ENCODE measurements at places on chromosomes 12 and 14. TPM values are rescaled to one million over a fixed set of nuclear protein-coding genes. Genes with fewer than 3 reads are reported as not detected.
A peak's percentile ranks its signal among the peaks of the same experiment; 100 is the strongest.

SLC6A12 gene
- total RNA-seq = not detected

TBX3 gene
- total RNA-seq = not detected

OTX2 gene
- total RNA-seq = not detected

MANSC4 gene
- total RNA-seq = not detected

- no peak for DNase-seq
Observed at GRCh38 chr14:88324491-88324890, 1.4 kb upstream of the KCNK10 start.

GRCh38 chr12:53097564-53098353, at the start of gene IGFBP6:
Gene IGFBP6, plus strand, starts transcription at chr12:53097667. Its CDS starts 51 bp downstream, at chr12:53097718.
- peak; percentile 39 for DNase-seq

DNA sequence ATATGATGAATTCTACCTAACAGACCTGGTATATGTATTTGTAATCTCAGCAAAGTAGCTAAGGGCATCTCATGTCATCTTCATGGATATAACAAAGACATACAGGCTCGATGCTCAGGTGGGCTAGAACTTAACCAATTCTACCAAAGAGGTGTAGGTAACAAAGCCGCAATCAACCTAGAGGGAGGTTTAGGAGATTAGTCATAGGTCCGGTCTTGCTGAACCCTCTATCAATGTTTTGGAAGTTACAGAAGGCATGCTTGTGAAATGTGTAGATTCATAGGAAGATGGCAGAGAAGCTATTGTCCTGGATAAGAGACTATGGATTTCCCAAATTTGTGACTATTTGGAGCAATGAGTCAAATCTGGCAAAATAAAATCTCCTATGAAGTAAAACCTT, 42.6 kb upstream of the SYCP3 start:
- no peak for DNase-seq

DNA sequence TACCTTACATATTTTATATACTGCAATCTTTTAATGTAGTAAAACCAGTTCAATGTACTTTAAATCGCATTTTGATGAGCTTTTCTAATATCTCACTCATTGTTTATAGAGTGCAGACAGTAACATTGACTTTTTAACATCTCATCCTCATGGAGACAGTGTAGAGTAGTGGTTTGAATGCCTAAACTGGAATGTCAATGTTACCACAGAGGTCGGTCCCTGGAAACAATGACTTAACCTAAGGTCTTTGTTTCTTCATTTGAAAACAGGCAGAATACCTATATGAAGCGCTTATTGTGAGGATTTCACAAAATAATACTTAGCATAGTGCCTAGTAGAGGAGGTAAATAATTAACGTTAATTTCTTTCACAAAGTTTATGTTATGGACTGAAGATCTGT, 5.0 kb downstream of the CDK17 start:
- no peak for DNase-seq

GRCh38 chr12:3712209-3712992, 40.5 kb downstream of the CRACR2A start:
- no peak for DNase-seq

DNA sequence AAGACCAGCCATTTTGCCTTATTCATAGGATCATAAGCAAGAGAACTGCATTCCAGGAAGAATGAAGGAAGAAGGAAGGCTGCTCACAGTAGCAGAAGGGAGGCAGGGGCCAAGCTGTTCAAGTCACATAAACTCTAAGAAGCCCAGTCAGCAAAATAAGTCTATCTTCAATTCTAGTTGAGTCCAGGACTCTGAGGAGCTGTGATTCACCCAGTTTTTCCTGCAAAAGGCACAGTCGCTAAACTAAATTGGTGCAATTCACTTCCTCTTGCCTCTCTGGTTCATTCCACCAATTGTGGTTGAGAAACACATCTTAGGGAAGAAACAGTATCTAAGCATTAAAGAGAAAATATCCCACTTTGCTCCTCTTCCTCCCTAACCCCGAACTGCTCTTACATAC, 9.8 kb downstream of the ZNF641 start:
- DNase-seq = no peak

DNA sequence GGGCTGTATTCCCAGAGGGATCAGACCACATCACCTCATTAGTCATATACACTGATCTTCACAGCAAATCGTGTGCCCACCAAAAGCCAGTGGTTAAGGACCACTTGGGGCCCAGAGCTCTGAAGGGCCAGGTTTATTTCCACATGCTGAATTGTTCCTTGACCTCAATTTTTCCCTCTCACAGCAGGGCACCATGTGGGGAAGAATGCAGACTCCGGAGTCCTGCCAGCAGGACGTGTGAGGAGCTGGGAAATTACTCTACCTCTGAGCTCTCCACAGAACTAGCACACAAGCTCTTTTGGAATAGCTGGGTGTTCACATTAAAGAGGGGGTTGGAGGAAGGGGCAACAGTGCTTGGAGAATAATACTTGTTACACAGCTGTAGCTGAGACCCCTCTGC, 57.6 kb upstream of the SEL1L start:
- DNase-seq = no peak

- DNase-seq = no peak
Observed at GRCh38 chr14:34387974-34388516, 74.0 kb downstream of the SPTSSA start.

DNA sequence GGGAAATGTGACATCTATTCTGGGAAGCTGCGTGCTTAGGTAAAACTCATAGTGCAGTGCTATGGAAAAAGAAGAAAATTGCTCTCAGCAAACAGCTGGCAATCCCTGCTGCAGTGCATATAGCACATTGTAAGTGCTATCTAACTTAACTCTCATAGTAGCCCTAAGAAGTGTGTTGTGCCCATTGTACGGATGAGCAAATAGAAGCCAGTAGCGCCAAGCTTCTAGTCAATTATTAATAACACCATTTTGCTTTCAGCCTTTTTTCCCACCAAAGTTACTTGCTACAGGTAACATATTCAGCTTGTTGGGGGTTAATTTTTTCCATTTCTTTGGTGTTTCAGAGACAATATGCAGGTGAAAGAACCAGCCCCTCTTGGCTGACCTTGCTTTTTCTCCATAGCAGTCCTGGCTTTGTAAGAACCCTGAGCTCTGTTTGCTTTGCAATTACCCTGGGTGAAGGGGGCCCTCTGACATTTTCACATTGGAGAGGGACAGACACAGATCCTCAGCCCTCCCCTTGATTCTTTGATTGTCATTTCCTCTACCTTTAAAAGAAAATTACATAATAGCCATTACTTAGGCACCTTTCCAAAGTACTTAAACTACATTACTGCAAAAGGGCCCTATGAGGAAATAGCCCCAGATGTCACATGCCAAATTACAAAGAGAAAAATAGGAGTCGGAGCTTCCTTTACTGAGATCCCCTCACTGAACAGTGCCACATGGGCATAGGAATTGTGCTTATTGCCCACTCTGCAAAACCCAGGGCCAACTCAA, 576.2 kb upstream of the TBX3 start:
- DNase-seq = no peak

GRCh38 chr14:75825147-75825592, 156.6 kb downstream of the TGFB3 start:
- DNase-seq = no peak

DNA sequence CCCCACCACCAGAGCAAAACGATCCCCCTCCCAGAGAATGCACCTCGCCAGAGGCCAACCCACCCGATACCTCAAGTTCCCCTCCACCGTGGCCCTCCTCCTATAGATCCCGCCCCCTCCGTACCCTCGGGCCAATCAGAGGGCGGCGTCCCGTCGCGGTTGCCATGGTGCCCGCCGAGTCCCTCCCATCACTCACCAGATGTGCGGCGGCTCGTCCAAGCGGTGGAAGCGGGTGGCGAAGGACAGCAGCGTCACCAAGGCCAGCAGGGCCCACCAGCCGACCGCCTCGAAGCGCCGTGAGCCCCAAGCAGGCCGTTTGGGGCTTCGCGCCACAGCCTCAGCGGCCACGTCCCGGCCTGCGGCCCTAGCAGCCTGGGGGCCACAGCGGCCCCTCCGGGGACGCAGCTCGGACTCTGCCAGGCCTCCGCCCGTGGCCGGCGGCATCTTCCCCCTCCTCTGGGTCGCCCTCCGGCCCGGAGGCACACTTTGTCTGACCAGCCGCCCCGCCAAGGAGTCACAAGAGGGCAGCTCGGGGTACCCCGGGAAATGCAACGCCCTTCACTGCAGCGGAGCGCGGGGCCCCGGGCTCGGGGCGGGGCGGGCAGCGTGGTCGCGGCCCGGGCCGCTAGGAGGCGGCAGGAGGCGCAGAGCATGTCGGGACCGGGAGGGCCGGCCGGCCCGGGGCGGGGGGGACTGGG, at the start of gene POMT2:
TSS of gene POMT2 (minus strand) at position 646 of the 698 bp plus-strand sequence. CDS start at position 444, 202 bp downstream.
- peak; percentile 88 for DNase-seq

GRCh38 chr14:105926373-105927095, 400.2 kb downstream of the TMEM121 start:
- DNase-seq = no peak

DNA sequence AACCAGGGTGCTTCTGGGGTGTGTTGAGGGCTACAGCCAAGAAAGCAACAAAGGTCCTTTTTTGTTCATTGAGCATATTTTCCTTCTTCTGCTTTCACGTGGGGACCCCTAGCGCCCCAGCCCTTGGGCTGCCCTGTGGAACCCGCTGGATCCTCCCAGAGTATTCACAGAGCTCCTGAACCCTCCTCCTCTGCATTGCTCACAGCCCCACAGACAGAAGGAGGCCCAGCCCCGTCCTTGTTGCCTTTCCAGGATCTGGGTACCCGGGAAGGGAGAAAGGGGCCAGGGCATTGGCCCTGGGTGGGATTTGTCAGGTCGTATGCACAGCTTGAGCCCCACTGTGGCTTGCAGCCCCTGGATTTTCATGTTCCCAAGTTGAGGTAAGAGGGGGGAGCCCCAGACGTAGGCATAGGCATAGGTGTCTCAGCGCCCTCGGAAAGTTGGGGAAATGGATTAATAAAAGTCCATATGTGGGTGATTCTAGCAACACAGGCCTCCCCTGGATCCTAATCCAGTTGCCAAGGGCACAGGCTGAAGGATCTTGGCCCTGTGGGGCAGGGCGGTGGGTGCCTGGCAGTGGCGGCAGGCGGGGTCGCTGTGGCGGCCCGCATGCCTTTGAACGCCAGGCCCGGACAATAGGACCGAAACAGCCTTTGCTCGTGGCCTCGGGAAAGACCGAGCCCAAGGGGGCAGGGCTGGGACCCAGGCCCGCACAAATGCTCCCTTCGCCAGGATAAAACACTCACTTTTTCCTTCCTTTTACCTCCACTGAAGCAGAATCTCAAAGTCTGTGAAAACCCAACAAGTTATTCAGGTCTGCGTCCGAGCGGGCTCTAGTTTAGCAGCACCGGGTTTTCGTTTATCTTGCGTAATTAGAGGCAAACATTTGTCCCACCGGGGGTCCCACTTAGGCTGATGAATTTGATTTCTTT, 3.0 kb upstream of the HOXC10 start:
- DNase-seq = no peak

GRCh38 chr14:60346706-60347105, 97.7 kb downstream of the PPM1A start:
- DNase-seq = no peak

DNA sequence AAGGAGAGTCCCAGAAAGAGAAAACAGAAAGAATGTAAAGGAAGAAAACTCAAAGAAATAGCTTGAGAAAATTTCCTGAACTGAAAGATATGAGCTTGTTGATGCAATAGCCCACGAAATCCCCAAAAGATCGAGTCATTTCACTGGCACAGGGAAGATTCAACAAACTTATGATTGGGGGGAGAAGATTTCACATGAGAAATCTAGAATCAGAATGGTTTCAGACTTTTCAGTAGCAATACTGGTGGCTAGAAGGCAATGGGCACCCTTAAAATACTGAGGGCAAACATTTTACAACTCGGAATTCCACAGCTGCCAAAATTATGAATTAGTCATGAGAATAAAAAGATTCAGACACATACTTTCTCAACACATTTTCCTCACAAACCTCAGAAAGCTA, 8.9 kb upstream of the KRT7 start:
- no peak for DNase-seq

DNA sequence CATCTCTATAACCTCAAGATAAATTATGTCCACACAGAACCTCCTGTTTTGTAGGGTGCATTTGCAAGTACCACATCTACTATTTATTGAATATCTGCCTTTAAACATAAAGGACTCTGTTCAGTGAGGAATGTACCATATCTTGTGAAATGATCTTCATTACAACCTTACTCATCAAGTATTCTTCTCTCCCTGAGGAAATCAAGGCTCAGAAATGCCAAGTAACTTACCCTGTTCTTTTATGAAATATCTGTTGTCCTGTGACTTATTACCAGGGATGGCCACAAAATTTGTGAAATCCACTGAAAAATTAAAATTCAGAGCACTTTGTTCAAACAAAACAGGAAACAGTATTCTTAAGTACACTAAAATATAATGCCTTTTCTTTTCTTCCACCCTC, 366.7 kb downstream of the GALC start:
- DNase-seq = no peak

DNA sequence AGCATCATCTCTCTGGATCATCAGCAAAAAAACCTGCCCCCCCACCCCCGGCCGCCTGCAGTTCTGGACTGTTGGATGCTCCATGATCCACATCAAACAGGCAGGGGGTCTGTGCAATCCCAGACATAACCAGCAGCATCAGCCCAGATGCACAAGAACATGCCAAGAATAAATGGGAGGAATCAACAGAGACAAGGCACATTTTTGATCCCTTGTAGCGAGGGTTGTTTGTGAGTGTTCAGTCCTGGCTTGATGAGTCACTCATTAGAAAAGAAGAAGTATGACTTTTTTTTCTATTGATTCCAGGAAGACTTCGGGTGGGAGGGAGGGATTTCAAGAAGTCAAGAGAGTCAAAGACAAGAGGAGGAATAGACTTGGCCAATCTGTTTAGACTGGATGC, 244.2 kb downstream of the KSR2 start:
- no peak for DNase-seq

GRCh38 chr12:55721601-55722213, 1.5 kb downstream of the RDH5 start:
- no peak for DNase-seq

All from T-cell (primary cell).